Natural killer cell (primary cell): ENCODE measurements at places on chromosomes 11 and 22. TPM values are rescaled to one million over a fixed set of nuclear protein-coding genes. Genes with fewer than 3 reads are reported as not detected.

The NNMT gene
- total RNA-seq: 2.0 TPM

The JAM3 gene
- 2.4 TPM for total RNA-seq

The ABCG4 gene
- total RNA-seq: not detected

The XBP1 gene
- total RNA-seq: 224 TPM

The APOL5 gene
- not detected for total RNA-seq

The RFPL1 gene
- total RNA-seq: not detected

The SCGB1C1 gene
- total RNA-seq: not detected

DNA sequence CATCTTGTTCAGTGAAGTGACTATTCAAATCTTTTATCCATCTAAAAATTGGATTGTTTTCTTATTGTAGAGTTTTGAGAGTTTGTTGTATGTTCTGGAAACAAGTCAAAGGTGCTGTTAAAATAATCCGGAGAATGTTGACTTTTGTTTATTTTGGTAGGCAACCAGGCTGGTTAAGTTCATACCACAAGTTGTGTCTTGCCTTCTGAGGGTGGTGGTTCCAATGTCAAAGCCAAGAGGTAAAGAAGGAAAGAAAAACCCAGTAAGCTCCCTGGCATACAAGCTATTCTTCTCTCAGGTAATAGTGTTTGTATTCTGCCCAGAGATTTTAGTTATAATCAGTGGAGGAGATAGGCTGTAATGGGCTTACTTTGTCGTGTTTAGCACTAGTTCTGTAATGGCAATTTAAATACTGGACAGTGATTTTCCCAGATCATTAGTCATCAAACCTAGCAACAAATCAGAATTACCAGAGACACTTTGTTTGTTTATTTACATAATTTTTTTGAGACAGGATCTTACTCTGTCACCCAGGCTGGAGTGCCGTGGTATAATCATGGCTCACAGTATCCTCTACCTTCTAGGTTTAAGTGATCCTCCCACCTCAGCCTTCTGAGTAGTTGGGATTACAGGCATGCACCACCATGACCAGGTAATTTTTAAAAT, 15.1 kb upstream of the CSRP3 start:
- H3K4me3 ChIP-seq: no peak overlapping the region
- no peak for DNase-seq
- no peaks in the 10 kb centered on the region for H3K27me3 ChIP-seq
- H3K36me3 ChIP-seq: no peaks in the 10 kb centered on the region

DNA sequence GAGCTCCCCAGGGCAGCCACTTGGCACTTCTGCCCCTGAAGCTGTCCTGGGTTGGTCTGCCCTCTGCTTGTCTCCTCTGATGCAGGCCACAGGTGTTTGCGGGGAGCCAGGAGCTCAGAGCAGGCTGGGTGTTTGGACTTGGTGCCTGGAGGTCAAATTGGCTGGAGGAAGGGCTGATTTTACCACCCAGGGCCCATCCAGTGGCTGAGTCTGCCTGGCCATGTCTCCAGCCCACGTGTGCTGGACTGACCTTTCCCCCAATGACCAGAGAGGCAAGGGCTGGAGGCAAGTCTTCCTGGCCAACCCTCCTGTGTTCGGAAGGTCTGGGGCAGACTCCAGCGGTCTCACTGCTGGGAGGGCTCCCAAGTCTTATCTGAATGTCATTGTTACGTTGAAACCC, 84.0 kb downstream of the NECTIN1 start:
- H3K27ac ChIP-seq: no peak overlapping the region
- H3K27me3 ChIP-seq: no peaks in the 10 kb centered on the region
- no peak overlapping the region for H3K4me3 ChIP-seq
- no peak for DNase-seq

DNA sequence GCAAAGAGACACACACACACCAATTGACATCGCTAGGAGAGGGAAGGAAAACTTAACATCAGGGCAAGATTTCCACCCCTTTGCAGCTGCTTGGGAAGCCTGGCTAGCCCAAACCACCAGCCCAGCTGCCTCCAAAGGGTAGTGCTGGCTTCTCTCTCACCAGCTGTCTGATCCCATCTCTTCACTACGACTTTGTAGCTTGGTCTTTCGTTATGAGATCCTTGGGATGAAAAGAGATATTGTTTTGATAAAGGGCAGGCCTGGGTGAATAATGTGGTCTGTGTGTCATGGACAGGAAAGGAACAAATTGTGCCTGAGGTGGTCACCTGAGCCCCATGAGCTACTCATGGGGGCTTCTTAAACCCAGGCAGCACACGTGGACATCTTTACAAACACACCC, 101.9 kb downstream of the ARL14EP start:
- no peak overlapping the region for H3K27ac ChIP-seq
- no peaks in the 10 kb centered on the region for H3K27me3 ChIP-seq
- no peaks in the 10 kb centered on the region for H3K36me3 ChIP-seq
- H3K4me1 ChIP-seq: no peaks in the 10 kb centered on the region

- H3K36me3 ChIP-seq: no peaks in the 10 kb centered on the region
- H3K27me3 ChIP-seq: peaks cover 7% of the 10 kb centered on the region
- no peak overlapping the region for H3K27ac ChIP-seq
- DNase-seq: no peak
- no peak overlapping the region for H3K4me3 ChIP-seq
These were observed 66.5 kb downstream of the DBX1 start for GRCh38 chr11:20093775-20094174.

DNA sequence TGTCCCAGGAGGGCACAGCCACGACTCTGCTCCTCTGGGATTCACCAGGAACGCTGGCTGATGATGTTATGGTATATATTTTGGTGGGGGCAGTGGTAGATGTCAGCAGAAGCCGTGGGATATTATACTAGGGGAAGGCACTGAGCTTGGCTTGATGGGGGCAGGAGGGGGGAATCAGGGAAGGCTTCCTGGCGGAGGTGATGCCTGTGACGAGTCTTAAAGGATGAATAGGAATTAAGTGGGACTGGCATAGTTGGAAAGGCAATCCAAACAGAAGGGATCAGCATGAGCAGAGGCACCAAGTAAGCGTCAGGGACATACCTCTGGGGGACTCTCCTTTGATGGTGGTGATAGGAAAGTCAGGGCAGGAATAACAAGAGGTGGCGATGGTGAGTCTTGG, 47.6 kb downstream of the TP53I11 start:
- no peak for DNase-seq
- H3K4me1 ChIP-seq: no peaks in the 10 kb centered on the region
- no peaks in the 10 kb centered on the region for H3K36me3 ChIP-seq
- no peak overlapping the region for H3K27ac ChIP-seq
- no peak overlapping the region for H3K4me3 ChIP-seq
